ENCODE measurements at places on chromosomes 12 and 14.

GRCh38 chr12:52632656-52633055 is 14.3 kb upstream of the KRT73 start:
- DNase-seq: no peak

DNA sequence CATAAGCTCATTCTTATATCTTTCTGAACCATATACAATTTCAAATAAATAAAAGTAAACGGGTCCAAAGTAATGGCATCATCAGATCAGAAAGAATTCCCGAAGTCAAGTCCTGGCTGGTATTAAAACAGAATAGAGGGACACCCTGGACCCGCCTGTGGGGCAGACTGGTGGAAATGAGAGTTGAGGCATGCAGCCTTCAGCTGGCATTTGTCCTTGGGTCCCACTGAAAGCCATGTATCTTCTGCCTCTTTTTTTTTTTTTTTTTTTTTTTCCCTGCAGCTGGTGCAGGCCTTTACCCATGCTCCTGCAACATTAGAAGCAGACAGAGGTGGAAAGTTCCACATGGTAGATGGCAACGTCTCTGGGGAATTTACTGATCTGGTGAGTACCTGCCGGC is 9.9 kb downstream of the AHSA1 start:
- no peak for DNase-seq

- peak; percentile 48 for DNase-seq
Observed at GRCh38 chr12:100741084-100741711, 53.4 kb upstream of the ANO4 start.

DNA sequence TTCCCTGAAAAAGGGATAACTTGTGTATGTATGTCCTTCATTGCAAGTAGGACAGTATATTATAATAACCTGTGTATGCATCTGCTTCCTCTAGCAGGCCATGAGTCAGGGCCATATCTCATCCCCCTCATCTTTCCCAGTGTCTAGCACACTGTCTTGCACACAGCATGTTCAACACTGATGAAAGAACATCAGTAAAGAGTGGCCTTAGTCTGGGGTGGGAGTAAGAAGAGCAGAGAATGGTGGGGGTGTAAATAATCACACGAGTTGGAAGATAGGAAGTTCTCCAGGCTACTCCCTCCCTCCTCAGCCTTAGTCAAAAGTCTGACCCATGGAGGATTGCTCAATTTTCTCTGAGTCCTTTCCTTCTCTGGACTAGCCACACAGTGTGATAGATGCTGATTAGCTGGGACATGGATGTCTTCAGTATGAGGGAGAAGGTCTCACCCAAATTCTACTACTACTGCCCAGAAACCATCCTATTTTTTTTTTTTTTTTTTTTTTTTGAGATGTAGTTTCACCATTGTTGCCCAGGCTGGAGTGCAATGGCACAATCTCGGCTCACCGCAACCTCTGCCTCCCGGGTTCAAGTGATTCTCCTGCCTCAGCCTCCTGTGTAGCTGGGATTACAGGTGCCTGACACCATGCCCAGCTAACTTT is 14.6 kb upstream of the SP1 start:
- DNase-seq: peak; percentile 68

DNA sequence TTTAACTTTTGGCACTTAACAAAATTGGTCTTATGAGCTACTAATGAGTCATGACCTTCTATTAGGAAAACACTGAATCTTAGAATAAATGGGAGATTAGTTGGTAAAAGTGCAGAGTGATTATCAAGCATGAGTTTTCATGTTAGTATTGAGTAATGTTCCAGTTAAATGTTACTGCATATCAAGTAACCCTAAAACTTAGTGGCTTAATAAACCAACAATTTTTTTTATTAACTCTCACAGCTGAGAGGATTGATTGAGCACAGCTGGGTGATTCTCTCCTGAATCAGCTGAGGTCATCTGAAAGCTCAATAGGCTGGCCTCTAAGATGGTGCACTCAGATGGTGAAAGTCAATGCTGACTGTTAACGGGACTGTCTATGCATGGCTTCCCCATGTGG is 248.6 kb downstream of the BCL11B start:
- no peak for DNase-seq
